ENCODE measurements at places on chromosomes 1 and 21.

- no peak for DNase-seq
These were observed 74.6 kb upstream of the PTGFRN start for GRCh38 chr1:116835161-116835560.

DNA sequence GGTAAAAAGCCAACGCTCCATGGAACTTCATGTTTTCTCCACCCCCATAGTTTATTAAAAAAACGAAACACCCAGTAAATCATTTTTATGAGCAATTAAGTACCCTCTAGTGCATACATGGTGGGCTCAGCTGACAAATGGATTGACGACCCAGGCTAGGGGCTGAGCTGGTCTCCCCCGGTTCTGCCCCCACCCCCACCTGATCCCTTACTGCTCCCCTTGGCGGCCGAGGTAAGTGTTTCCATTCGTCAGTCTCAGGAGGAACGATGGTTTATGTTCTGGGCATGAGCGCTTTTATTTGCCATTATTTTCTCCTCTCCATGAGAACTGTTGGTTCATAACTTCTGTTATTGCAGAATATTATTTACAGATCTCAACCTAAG, 233.9 kb upstream of the C1orf174 start:
- no peak for DNase-seq

GRCh38 chr1:1527092-1527816, 13.2 kb downstream of the TMEM240 start:
- DNase-seq, result no peak

- peak; percentile 77 for DNase-seq
These were observed 68.9 kb downstream of the LRIG2 start for GRCh38 chr1:113141650-113142473.

GRCh38 chr1:9724706-9725476, 73.4 kb downstream of the PIK3CD start:
- peak; percentile 54 for DNase-seq

GRCh38 chr1:201355471-201355870, 22.0 kb downstream of the TNNT2 start:
- no peak for DNase-seq

DNA sequence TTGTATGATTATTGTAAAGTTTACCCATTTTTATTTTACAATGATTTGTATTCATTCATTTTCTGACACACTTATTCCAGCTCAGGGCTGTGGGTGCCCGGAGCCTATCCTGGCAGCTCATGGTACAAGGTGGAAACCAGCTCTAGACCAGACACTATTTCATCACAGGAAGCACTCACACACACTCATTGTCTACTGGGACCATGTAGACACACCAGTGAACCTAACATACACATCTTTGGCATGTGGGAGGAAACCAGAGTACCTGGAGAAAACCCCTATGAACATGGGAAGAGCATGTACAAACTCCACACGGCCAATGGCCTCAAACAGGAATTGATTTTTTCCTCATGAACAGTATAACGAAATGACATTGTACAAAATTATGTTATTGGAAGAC, 2.4 kb downstream of the DTL start:
- no peak for DNase-seq

DNA sequence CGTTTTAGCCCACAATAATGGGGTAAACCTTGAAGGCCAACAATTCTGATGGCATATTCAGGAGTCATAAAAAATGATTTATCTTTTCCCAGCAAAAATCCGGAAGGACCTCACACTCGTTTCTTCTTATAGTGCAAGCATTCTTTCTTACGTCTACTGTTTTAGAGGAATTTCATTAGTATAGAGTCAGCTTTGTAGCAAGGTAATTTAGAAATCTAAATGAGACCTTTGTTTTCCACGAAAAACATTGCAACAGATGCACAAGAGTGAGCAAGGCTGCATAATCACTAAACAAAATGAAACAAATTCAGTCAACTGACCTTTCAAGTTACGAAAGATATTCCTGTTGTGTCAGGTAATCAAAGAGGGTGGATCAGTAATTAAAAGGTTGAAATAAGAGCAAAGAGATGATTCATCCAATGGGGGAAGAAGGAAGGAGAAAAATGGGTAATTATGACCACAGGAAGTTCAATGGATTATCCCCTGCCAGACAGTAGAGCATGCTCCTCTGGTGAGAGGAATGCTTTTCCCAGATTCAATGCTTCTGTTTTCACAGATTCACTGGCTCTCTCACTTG, 560 bp upstream of the CSDE1 start:
- peak; percentile 26 for DNase-seq

DNA sequence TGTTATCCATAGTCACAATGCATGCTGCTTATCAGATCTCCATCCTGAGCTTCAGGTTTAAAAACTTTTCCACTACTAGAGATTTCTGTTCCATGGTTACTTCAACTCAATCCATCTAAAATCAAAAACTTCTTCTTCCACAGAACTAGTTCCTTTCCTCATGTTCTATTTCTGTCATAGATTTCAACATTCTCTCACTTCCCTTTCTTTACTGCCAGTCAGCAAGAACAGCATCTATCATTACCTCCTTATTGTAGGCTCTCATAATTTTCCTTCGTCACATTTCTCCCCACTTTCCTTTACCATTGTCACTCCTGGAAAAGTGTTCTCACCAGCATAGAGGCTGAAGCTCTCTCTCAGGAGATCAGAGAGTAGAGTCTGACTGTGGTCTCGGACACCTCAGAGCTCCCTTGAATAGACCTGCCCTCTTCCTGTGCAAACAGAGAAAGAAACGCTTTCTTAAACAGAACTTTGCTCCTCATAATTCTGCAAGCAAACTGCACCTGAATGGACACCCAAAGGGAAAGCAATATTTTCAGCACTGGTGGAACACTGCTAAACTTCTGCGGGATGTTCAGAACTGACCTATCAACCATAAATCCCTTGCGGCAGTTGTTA, 48.7 kb upstream of the KIRREL1 start:
- DNase-seq, result no peak

GRCh38 chr1:23915466-23915865, 2.3 kb upstream of the CNR2 start:
- DNase-seq, result no peak

GRCh38 chr1:241495741-241496140, 23.8 kb downstream of the FH start:
- no peak for DNase-seq

DNA sequence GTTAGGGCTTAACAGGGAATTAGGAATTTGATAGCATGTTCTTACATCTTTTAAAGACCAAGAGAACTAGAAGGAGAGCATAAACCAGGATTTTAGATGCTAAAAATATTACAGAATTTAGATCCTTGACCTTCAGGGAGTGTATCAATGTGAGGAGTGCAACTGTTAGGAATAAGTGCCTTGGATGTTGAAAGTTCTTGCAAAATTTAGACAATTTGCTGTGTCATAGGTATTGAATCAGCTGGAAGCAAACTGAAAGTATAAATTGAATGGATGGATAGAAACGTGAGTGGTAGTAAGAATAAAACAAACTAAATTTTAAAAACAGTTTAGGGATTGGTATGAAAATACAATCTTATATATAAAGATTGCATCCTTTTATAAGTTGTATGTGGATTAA, 27.7 kb downstream of the PPP1R12B start:
- peak; percentile 20 for DNase-seq

DNA sequence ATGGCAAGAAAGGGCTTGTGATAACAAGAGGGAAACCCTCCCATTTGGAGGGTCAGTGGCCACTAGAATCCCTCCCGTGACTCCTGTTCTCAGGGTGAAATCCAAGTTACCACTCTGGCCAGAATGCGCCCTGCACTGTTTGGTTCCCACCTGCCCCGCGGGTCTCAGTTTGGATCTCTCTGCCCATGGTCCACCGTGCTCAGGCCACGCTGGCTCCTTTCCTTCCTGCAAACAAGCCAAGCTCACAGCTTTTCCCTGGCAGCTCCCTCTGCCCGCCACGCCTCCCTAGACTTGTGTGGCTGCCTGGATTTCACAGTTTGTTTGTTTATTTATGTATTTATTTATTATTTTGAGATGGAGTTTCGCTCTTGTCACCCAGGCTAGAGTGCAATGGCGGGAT, 179.5 kb upstream of the VAMP3 start:
- no peak for DNase-seq

DNA sequence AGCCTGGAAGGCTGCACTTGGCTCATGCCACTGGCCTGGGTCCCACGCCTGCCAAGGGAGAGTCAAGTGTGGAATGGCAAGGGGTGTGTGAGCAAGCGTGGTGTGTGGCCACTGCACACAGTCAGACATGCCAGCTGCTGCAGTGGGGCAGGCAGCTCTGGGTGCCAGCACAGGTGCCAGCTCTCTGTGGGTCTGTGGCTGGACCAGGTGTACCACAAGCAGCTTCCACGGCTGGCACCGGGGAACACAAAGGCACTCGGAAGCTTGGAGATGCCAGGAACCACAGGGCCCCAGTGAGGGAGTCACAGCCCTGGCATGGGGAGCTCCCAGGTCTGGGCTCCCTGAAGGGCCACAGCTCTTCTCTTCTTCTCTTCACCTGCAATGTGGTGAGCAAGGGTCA, 34.8 kb downstream of the ACTL8 start:
- DNase-seq, result no peak

- DNase-seq, result no peak
These were observed 27.1 kb downstream of the ACTA1 start for GRCh38 chr1:229406798-229407197.

DNA sequence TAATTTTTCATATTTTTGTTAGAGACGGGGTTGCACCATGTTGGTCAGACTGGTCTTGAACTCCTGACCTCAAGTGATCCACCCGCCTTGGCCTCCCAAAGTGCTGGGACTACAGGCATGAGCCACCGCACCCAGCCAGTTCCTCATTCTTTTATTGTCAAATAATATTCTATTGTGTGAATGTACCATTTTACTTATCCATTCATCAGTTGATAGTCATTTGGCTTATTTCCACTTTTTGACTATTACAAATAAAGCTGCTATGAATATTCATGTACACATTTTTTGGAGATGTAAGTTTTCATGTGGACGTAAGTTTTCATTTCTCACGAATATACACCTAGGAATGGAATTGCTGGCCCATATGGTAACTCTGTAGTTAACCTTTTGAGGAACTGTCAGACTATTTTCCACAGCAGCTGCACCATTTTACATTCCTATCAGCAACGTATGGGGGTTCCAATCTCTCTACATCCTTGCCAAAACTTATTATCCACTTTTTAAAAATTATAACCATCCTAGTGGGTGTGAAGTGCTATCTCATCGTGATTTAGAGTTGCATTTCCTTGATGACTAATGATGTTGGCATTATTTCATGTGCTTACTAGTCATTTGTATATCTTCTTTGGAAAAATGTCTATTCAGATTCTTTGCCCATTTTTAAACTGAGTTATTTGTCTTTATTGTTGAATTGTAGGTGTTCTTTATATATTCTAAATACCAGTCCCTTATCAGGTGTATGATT, 12.7 kb downstream of the PACC1 start:
- peak; percentile 47 for DNase-seq

DNA sequence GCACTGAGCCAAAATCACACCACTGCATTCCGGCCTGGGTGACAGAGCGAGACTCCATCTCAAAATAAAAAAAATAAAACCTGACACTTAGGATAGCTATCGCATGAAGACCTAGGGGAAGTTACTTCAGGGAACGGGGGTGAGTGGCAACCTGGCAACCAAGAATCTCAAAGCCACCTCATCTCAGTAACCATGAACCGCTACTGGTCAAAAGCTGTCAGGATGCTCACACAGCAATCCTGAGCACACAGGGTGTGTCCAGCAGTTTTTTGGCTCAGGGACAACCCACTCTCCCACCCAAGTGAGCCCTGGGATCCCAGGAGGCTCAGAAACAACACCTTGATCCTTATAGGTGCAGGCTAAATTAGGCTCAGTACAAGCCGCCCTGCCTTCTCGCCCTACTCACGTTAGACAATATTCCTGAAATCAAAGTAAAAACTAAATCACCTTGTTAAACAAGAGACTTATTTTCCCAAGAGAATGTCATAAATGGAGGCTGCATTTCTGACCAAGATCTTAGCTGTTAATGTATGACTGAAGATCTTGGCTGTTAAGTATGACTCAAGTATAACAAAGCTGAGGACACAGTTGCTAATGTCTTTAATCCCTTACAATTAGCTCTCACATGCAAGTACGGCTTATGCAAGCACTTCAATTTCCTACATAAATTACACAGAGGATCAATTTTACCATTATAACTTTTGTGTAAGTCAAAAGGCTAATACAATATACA, 48.3 kb upstream of the NADK start:
- DNase-seq, result peak; percentile 23

- DNase-seq, result peak; percentile 81
These were observed at the start of gene IQCC for GRCh38 chr1:32205401-32206370. TSS of gene IQCC (plus strand) at chr1:32205671. CDS start at chr1:32205682, 11 bp downstream.

DNA sequence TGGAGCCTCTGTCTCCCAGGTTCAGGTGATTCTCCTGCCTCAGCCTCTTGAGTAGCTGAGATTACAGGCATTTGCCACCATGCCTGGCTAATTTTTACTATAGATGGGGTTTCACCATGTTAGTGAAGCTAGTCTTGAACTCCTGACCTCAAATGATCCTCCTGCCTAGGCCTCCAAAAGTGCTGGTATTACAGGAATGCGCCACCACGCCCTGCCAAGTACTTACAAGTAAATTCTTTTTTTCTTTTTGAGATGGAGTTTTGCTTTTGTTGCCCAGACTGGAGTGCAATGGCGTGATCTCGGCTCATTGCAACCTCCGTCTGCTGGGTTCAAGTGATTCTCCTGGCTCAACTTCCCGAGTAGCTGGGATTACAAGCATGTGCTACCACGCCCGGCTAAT, 42.5 kb downstream of the RPRD2 start:
- peak; percentile 20 for DNase-seq

DNA sequence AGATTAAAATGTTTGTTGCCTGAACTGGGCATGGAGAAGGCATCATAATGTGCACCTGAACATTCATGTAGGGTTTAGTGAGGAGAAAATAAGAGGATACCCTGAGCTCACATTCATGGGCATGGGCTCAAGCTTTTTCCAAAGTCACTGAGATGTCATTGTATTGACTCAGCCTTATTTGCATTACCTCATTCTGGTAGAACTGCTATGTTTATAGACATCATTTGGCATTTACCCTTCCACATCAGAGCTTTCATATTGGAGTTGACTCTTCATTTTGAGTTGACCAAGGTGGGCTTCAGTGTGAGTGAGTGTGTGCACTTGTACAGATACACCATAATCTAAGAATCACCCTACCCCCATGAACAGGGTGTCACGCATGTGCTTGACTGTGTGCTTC, 143.2 kb downstream of the PBX1 start:
- no peak for DNase-seq

DNA sequence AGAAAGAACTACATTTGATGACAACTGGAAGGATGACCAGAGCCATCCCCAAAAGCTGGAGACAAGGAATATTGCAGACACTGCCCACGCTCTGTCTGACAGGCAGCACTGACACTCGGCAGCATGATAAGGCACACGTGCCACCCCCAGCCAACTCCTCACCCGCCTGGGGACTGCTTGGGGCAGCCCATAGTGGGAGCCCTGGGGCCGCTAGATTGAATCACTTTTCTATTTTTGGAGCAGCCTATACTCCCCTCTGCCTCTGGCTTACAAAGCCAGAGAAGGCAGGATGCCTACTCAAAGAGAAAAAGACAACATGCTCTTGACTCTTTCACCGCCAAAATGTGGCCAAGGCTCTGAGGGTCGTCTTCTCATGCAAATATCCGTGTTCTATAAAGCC, 1.3 kb downstream of the SMG5 start:
- peak; percentile 66 for DNase-seq
